Stimulated activated CD4-positive, alpha-beta T cell treated with anti-CD3 and anti-CD28 coated beads, Interleukin-4, amount 100 ng/mL, for 1 hour (primary cell): ENCODE measurements at places on chromosomes 4 and X.

- no peak for DNase-seq
Observed at GRCh38 chrX:56764975-56765791, 36.1 kb downstream of the NBDY start.

DNA sequence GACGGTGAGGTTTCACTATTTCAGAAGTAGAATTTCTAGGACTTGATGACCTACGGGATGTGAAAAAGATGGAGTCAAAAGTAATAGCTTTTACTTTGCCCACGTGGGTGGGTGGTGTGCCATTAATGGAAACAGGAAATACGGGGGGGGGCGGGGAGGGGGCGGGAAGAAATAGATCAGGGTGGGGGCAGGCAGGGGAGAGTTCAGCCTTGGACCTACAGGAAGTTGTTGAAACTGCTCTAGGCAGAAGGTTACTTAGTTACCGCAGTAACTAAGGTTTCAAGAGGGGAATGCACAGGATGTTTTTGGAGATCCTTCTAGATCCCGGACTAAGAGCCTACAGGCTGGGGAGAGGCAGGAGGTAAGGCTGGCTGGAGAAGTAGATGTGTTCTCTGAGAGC, 3.6 kb upstream of the FHL1 start:
- no peak for DNase-seq

DNA sequence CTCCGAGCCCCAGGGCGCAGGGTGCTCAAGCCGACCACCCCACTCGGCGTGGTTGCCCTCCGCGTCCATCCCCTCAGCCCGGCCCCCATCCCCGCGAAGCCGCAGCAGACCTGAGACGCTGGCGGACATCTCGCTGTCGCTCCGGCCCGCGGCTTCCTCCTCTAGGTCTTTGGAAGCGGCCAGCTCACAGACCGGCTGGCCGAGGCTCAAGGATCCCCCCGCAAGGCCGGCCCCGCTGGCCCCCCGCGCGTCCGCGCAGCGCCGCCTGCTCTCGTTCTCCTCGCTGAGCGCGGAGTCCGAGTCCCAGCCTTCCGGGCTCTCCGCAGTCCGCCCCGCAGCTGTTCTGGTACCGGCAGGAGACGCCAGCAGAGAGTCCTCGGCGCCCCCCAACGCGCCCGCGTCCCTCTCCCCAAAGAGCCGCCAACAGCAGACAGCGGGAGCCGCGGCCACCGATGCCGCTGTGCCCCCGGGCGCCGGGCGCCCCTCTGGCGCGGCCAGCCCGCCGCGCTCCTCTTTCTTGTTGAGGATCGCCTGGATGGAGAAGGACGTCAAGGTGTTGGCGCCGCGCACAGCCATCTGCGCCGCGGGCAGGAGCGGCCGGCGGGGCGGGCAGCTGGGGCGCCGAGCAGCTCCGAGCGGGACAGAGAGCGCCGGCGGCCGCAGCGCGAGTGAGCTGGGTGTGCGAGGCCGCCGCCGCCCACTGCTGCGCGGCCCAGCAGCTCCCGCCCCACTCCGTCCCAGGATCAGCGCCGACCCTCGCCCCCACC, at the start of gene NKX3-2:
NKX3-2 (minus strand) TSS at position 670 of the 767 bp plus-strand sequence; CDS start at position 576, 94 bp downstream.
- no peak for DNase-seq

- no peak for DNase-seq
Observed at GRCh38 chrX:38982370-38982769, 181.1 kb downstream of the MID1IP1 start.

- DNase-seq, result no peak
Observed at GRCh38 chr4:48336146-48336870, 5.0 kb upstream of the SLAIN2 start.

- peak; percentile 40 for DNase-seq
Observed at GRCh38 chr4:24583451-24584210, 723 bp downstream of the DHX15 start.

DNA sequence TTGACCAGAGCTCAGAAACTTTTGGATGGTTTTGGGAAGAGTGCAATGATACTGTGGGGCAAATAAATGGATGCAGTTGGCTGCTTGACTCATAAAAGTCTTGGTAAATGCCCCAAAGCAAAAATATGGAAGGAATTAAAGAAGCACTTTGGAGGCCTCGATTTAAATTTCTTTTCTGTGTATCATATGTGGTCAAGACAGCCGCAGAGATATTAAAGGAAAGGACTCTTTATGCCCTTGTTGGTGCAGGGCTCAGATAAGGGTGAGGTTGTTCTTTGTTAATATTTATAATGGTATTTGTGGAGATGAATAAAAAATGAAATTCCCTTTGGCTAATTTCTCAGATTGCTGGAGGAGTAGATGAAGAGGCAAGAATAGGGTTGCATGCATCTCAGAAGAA, 90.2 kb downstream of the NHS start:
- no peak for DNase-seq

DNA sequence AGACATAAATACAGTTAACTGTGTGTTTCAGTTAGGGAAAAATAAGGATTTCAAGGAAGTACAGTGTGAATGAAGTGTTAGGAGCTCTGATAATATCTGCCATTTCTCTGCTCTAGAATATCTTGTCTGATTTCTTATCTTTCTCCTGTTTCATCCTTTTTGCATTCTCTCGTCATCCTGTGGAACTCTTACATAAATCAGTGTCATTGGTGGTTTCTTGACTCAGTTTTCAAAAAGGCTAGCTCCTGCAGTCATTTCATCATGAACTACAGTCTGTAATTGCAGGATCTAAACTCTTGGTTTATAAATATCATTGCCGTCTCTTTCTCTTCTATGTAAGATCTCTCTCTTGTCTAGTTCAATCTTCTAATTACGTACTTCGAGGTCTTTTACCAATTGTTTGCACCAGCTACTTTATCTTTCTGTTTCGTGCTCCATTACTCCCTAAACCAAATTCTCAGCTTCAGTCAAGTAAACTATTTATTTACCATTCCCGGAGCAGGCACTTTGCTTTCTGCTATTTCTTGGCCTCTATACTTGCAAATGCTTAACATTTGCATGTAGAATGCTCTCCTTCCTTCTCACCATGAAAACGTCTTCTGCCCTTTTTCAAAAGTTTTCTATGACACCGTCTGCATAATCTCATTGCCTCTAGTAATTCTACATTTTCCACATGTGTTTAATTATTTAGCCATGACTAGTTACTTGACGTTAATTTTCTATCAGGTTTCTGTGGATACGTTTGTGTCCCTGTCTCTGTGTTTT, 294.0 kb downstream of the TENM3 start:
- DNase-seq, result no peak

DNA sequence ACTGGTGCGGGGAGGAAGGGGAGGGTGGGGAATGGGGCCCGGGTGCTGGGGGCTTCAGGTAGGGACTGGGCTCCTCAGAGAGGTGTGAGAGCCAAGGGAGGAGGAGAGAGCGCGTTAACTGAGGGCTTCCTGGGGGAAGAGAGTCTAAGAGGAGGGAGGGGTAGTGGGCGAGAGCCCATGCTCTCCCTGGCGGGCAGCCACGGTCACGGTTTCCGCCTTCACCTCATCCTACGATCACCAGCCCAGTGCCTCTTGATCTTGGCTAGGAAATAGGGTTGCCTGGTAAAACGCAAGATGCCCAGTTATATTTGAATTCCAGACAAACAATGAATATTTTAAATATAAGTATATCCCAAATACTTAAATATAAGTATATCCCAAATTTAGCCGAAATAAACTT, 60.8 kb upstream of the GRPEL1 start:
- DNase-seq, result no peak

- DNase-seq, result no peak
Observed at GRCh38 chrX:154525606-154526490, 9.8 kb upstream of the FAM3A start.

DNA sequence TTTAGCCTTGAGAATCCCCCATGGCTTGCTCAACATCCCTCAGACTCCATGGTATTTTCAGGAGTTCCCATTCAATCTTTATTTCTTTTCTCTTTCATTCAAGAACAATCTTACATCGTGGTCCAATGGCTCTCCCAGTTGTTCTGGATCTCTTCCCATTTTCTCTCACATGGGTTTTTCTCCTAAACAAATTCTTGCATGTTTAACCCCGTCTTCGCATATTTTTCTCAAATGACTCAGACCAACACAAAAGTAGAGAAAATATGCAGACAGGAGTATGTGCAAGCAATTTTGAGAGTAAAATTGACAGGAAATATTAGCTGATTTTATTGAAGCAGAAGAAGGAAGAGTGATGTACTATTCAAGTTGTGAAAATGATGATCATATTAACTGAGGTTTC, 396.4 kb upstream of the TRAM1L1 start:
- DNase-seq, result no peak

DNA sequence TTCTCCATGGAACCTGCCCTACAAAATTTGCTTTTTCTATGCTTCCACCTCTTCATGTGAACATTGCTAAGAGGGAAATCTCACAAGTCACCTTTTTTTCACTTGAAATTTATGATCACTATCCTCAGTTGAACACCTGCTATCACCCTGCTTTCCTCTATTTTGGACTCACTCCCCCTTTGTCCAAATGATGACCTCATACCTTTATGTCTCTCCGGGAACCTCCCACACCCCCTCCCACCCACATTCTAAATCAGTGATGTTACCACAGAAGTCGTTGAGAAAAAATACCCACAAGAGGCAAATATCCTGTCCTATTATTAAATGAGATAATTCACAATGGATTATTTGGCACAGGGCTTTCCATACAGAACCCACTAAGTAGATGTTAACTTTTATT, 156.5 kb downstream of the RNF150 start:
- no peak for DNase-seq

DNA sequence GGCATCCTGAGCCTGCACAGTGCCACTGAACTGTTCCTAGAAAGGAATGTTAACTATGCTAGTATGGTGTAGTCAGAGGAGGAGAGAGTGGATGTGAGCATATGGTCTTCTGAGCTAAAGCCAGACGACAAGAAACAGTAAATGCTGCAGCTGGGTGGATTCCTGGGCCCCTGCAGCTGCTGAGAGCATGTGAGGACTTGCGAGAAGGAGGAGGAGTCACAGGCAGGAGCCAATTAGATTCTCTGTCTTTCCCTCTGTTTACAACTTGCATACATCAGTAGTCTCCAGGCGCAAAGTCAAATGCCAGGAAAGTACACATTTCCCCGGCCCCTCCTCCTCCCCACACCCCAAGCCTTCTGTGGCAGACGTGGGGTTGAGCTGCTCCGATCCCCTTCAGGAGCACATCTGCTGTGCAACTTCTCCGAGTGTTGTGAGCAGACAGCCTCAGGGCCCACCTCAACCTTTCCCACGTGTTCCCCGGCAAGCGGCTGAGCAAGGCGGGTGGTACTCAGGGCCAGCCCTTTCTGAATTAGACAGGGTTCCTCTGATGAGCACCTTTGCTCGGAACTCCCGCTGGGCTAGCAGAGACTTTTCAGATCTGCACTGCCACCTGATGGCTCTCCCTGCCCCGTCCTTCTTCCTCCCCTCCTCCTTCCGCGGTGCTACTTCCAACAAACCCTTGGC, 108.7 kb upstream of the ATP6AP2 start:
- DNase-seq, result peak; percentile 5

DNA sequence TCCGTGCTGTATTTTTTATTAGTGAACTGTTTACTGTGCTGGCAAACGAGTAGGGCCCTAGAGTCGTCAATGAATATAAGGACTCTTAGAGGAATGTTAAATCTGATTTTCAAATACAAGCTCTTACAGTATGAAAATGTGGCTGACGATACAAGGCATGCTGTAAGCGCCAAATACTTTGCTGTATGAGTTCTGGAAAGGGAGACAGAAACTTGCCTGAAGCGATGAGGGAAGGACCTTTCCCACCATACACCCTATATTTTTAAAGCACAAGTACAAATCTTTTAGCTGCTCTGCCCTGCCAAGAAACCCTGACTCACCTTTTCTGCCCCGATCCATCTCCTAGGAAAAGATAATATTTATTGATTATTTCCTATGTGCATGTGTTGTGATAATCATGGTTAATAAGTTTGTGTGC, 15.7 kb upstream of the RUFY3 start:
- DNase-seq, result no peak

DNA sequence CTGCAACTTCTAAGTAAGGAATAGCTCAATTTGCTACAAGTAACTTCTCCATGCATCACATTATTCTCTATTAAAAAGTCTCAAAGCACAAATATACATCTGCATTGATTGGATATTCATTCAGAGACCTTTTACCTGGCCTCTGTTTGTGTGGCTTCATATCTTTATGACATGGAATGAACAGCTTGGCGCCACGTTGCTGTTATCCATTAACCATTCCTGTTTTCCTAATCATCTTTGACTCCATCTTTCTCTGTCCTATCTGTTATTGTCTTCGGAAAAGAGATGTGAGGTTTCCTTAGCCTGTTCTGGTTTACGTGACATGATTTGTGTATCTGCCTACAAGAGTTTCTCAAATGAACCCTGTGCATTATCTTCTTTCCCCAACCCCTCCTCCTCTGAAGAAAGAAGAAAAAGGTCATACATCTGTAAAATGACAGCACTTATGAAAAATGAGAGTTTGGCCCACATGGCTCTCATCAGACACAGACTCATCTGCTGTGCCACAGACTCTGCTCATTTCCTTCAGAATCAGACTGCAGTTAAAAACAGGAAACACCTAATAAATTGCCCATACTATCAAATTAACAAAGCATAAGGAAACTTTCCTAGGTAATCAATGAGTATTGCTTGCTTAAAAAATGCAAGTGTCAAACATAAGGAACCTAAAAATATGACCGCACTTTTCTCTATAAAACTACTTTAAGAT, 347.6 kb upstream of the FAM241A start:
- no peak for DNase-seq

GRCh38 chrX:106932960-106933537, 12.8 kb downstream of the CLDN2 start:
- DNase-seq, result no peak

DNA sequence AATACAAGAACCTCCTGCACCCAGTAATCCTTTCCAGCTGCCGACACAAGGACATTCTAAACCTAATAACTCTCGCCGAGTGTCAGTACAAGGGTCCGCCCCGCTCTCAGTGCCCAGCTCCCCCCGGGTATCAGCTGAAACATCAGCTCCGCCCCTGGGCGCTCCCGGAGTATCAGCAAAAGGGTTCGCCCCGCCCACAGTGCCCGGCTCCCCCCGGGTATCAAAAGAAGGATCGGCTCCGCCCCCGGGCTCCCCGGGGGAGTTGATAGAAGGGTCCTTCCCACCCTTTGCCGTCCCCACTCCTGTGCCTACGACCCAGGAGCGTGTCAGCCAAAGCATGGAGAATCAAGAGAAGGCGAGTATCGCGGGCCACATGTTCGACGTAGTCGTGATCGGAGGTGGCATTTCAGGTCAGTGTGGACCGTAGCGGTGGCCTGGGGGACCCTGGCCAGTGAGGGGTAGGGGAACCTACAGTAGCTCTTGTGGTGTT, at the start of gene MAOA:
MAOA (plus strand) TSS at position 295 of the 490 bp plus-strand sequence; CDS start at position 338, 43 bp downstream.
- DNase-seq, result peak; percentile 40

- DNase-seq, result no peak
Observed at GRCh38 chrX:139134316-139134715, 396.2 kb upstream of the F9 start.

GRCh38 chr4:187479511-187479910, 516.1 kb upstream of the ZFP42 start:
- no peak for DNase-seq
